ENCODE measurements at places on chromosomes 1 and 21. TPM values are rescaled to one million over a fixed set of nuclear protein-coding genes. Genes with fewer than 3 reads are reported as not detected.

DNA sequence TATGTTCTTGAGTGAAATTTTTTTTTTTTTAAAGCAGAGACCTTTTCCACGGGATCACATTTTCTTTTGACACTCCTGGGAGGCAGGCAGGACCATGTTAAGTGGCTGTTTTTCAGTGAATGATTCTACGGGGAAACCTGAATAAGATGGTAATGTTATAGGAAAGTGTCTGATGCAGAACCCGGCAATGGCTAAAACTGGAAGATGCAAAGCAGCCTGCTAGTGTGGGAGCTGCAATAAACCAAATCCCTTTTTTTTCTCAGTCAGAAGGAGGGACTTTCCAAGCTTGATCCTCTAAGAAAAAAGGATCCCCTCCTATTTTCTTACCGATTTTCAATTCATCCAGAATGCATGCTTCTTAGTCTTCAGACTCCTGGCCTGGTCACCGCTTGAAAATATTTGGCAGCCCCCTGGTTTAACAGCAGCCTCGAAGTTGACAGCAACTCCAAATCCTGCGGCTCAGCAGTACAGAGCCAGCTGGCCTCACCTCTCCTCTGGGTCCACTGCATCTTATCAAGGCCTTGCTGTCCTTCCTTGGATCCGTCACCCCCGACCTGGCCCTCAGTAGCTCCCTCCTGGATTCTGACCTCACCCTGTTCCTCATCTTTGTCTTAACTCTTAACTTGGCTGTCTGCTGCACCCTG, 5.6 kb downstream of the MX2 start:
- peak; percentile 41 for DNase-seq

DNA sequence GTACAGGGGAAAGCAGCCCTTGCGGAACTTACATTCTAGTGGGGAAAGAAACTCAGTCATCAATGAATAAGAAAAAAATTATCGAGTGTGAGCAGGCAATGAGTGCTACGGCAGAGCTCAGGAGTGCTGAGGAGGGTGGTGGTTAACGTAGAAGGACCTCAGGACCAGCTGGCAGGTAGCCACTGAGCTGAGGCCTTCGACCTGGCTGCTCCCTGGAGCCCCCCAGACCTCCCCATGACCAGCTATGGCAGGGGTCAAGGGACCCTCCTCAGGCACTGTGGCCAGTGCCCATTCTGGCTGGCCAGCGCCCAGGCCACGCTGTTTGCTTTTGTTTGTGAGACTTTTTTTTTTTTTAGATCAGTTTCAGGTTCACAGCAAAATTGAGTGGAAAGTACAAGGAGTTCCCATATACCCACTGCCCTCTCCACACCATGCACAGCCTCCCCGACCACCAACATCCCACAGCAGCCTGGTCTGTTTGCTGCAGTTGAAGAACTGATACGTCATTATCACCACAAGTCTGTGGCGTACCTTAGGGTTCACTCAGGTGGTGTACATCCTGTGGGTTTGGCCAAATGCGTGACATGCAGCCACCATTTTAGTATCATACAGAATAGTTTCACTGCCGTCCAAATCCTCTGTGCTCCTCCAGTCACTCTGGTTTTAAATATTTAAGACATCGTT, 11.8 kb upstream of the TTC22 start:
- no peak for DNase-seq

DNA sequence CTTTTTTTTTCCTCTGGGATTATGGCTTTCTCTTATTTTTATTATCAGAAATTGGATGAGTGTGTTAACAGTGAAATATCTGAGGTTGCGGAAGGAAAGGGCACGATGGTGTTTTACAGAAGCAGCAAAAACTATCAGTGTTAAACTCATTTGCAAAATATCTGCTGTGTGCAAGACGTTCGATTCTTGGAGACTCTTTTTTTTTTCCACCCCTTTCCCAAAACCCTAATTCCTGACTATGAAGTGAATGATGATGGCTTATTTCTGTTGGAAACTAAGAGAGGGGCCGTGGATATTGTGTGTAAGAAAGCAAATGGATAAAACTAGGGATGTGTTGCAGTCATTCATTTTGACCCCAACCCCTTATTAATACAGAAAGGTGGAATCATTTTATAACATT, 677 bp downstream of the NCAM2 start:
- no peak for DNase-seq

- DNase-seq, result no peak
Observed at GRCh38 chr1:227707846-227708245, 27.3 kb downstream of the JMJD4 start.

RNF19B gene
- 36.2 TPM for total RNA-seq
